ENCODE measurements at places on chromosomes 7 and 10. TPM values are rescaled to one million over a fixed set of nuclear protein-coding genes. Genes with fewer than 3 reads are reported as not detected.

- no peaks in the 10 kb centered on the region for H3K27me3 ChIP-seq
- DNase-seq = no peak
- H3K27ac ChIP-seq = no peak overlapping the region
- H3K36me3 ChIP-seq = no peaks in the 10 kb centered on the region
These were observed 46.7 kb upstream of the PLCE1 start for GRCh38 chr10:93947055-93947454.

GRCh38 chr10:123890756-123891143 lies 857 bp downstream of the CPXM2 start:
- no peaks in the 10 kb centered on the region for H3K4me1 ChIP-seq
- no peak overlapping the region for H3K27ac ChIP-seq
- H3K27me3 ChIP-seq = peaks cover 8% of the 10 kb centered on the region

DNA sequence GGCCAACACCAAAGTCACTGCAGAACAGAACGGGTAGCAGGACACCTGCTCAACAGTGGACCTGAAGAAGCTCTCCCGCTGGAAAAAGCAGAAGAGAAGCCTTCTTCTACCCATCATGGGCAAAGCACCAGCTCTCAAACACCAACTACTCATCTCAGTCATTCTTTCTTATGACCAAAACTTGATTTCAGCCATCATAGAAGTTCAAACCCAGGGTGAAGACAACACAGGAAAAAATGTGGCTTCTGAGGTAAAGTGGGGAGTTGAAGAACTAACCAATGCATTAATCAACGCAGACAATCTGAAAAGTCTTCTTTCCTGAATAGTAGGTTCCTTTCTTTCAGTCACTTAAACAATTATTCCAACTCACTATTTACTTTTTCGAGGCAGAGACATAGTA lies 83.3 kb downstream of the ELMO1 start:
- no peak for DNase-seq
- H3K4me1 ChIP-seq = peaks cover 11% of the 10 kb centered on the region
- no peak overlapping the region for H3K27ac ChIP-seq

GRCh38 chr10:103431902-103432301 lies 20.3 kb downstream of the CALHM2 start:
- H3K36me3 ChIP-seq = peaks cover 75% of the 10 kb centered on the region
- no peak overlapping the region for H3K4me3 ChIP-seq
- no peaks in the 10 kb centered on the region for H3K27me3 ChIP-seq
- DNase-seq = no peak
- no peaks in the 10 kb centered on the region for H3K4me1 ChIP-seq

DNA sequence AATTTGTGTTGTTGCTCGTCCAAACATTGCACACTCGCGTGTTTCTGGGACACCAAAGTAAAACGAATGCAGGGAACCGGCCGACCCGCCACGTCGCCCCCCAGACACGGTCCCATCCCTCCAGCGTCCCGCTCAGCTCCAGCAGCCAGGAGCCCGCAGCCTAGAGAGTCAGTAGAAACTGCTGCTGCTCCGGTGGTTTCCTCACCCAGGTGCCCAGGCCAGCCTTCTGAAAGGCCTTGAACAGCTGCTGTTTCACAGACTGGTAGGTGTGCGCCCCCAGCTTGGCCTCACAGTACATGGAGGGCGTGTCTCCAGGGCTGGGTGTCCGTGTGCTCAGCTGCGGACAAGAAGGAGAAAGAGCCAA lies 126.8 kb downstream of the WDR37 start:
- H3K4me1 ChIP-seq = no peaks in the 10 kb centered on the region
- no peak overlapping the region for H3K27ac ChIP-seq
- H3K4me3 ChIP-seq = no peak overlapping the region
- H3K36me3 ChIP-seq = no peaks in the 10 kb centered on the region

- H3K27ac ChIP-seq = no peak overlapping the region
- H3K27me3 ChIP-seq = no peaks in the 10 kb centered on the region
- H3K4me3 ChIP-seq = no peak overlapping the region
- no peak for DNase-seq
These were observed 60.3 kb downstream of the NEUROG3 start for GRCh38 chr10:69512901-69513300.

GRCh38 chr10:87613751-87614150 lies 45.9 kb upstream of the PAPSS2 start:
- no peak overlapping the region for H3K27ac ChIP-seq
- H3K4me3 ChIP-seq = no peak overlapping the region
- no peaks in the 10 kb centered on the region for H3K27me3 ChIP-seq
- H3K36me3 ChIP-seq = no peaks in the 10 kb centered on the region
- no peak for DNase-seq
- H3K4me1 ChIP-seq = no peaks in the 10 kb centered on the region

GRCh38 chr10:43623351-43623750 lies 17.1 kb downstream of the ZNF485 start:
- H3K36me3 ChIP-seq = no peaks in the 10 kb centered on the region
- peak overlapping the region; percentile 36 for H3K4me3 ChIP-seq

GRCh38 chr7:17401791-17402627 lies 103.6 kb downstream of the AHR start:
- no peaks in the 10 kb centered on the region for H3K36me3 ChIP-seq
- no peak overlapping the region for H3K27ac ChIP-seq
- no peak for DNase-seq
- H3K27me3 ChIP-seq = no peaks in the 10 kb centered on the region

DNA sequence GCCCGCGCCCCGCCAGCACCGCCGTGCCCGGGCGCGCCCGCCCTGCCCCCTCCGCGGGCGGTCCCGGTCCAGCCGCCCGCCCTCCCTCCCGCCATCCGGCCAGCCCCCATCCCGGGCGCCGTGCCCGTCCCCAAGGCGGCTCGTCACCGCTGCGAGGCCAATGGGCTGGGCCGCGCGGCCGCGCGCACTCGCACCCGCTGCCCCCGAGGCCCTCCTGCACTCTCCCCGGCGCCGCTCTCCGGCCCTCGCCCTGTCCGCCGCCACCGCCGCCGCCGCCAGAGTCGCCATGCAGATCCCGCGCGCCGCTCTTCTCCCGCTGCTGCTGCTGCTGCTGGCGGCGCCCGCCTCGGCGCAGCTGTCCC lies at the start of gene HTRA1:
TSS of gene HTRA1 (plus strand) at position 187 of the 362 bp plus-strand sequence. CDS start at position 287, 100 bp downstream.
- peak within 1 kb of the TSS; percentile 80 for H3K4me3 ChIP-seq
- peak within 1 kb of the TSS; percentile 68 for H3K27ac ChIP-seq
- H3K4me1 ChIP-seq = peaks cover 14% of the 10 kb centered on the region
- H3K36me3 ChIP-seq = no peaks in the 10 kb centered on the region
- H3K27me3 ChIP-seq = no peaks in the 10 kb centered on the region

DNA sequence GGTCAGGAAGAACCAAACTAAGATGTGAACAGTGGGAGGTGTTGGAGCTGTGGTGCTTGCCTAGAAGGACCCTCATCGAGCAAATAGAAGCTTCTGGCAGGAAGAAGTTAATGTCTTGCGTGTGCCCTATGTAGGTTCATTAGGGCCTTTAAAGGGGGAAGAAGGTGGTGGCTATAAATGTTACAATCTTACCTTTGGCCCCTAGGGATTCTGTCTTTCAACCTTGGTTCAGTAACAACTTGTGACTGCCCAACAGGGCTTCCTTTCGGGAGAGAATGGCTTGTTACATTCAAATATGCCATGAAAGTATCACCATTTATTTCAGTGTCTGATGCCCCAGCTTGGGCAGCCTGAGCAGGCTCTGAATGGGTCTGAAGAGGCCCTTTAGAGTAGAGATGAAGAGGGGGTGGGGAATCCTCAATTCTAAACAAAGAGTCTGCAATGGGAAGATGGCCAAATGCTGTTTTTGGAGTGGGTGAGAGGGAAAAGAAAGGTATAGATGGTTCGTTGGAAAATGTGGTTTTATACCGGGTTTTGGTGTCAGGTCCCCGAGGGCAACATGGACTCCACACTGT lies 108.0 kb downstream of the TCF7L2 start:
- H3K27me3 ChIP-seq = no peaks in the 10 kb centered on the region
- H3K36me3 ChIP-seq = no peaks in the 10 kb centered on the region
- H3K4me3 ChIP-seq = no peak overlapping the region
- peak overlapping the region; percentile 75 for H3K27ac ChIP-seq
- H3K4me1 ChIP-seq = peaks cover 47% of the 10 kb centered on the region
- DNase-seq = no peak

GRCh38 chr10:10513898-10514297 lies 503.8 kb upstream of the CELF2 start:
- H3K27me3 ChIP-seq = no peaks in the 10 kb centered on the region
- H3K27ac ChIP-seq = no peak overlapping the region
- no peaks in the 10 kb centered on the region for H3K4me1 ChIP-seq

DNA sequence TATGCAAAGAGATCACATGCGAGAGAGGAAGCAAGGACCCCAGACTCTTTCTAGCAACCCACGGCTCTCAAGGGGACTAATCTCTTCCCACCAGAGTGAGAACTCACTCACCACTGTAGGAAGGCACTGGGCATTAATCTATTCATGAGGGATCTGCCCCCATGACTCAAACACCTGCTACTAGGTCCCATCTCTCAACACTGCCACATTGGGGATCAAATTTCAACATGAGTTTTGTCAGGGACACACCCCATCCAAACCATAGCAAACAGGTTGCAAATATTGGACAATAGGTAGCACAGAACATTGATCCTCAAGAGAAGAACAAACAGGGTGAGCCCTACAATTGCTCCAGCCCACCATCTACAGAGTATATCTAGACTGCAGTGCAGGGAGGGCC lies 740.6 kb downstream of the LRMDA start:
- no peak for DNase-seq
- no peak overlapping the region for H3K27ac ChIP-seq
- H3K4me1 ChIP-seq = no peaks in the 10 kb centered on the region
- H3K27me3 ChIP-seq = no peaks in the 10 kb centered on the region
- H3K36me3 ChIP-seq = no peaks in the 10 kb centered on the region

DNA sequence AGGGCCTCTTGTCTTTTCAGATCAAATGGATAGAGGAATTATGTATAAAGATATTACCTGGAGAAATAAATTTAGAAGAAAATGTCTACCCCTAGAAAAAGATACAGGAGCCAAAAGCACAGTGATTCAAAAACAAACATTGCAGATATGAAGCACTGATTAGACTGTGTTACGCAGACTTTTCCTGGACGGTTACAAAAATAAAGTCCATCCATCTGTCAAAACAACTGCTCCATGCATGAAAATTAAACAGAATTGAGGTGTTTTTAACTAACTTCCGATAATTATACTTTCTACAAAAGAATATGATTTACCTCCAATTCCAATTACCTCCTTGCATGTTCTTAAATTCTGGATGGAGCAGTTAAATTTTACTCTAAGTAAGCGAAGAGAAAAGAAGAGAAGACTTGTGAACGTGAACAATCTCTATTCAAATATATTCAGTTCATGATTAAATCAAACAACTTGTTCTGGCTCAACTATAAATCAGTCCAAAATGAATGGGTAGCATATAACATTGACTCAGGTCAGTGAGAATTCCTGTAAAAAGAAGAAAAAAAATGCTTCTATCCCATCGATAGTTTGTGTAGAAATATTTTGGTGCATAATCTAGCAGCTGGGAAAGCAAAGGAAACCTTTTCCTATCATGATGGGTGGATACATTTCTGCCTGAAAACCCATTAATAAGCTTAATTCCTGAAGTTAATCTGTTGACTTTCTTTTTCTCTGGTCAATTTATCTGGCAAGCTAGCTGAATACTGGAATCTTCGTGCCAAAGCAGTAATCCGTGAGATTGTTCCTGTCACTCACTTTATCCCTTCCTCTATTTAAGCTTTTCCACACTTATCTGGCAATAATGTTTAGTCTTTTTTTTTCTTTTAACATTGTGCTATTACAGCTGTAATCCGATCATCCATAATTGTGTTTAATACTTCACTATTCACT lies 80.4 kb downstream of the SEMA3A start:
- no peak for DNase-seq
- H3K4me3 ChIP-seq = no peak overlapping the region
- no peaks in the 10 kb centered on the region for H3K36me3 ChIP-seq
- H3K27ac ChIP-seq = no peak overlapping the region

C10orf105 gene
- 0.52 TPM for total RNA-seq

PCLO gene
- total RNA-seq = 5.3 TPM

HOXA7 gene
- total RNA-seq = 2.9 TPM

RBP3 gene
- total RNA-seq = not detected

VSIR gene
- total RNA-seq = 128 TPM

PSD gene
- total RNA-seq = 3.5 TPM

PNLIPRP2 gene
- not detected for total RNA-seq

CCDC136 gene
- total RNA-seq = 3.1 TPM
